Panc1 (cell line): ENCODE measurements at places on chromosomes 3 and 15. TPM values are rescaled to one million over a fixed set of nuclear protein-coding genes. Genes with fewer than 3 reads are reported as not detected.

GRCh38 chr15:47872208-47872607 lies 154.9 kb downstream of the SEMA6D start:
- DNase-seq: no peak

- DNase-seq: no peak
Measured at GRCh38 chr3:186361762-186362536, at the start of gene DGKG. Gene DGKG, minus strand, starts transcription at chr3:186362234. Its CDS starts 41,775 bp downstream, at chr3:186320459.

DNA sequence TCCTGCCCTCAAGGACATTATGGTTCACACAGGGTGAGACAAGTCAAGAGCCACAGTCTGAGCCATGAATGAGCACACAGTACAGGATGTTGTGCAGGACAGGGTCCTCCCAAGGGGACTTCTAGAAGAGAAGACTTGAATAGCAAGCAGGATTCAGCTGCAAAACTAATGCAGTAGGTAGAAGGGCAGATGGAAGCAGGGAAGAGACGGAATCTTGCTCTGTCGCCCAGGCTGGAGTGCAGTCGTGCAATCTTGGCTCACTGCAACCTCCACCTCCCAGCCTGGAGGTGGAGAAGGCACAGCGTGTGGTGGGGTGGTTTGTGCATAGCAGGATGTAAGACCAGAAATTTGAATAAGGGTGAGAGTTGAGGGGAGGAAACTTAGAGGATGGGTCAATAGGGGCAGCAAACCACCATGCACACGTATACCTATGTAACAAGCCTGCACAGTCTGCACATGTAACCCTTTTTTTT lies 8.0 kb downstream of the BCL2L10 start:
- DNase-seq: no peak

DNA sequence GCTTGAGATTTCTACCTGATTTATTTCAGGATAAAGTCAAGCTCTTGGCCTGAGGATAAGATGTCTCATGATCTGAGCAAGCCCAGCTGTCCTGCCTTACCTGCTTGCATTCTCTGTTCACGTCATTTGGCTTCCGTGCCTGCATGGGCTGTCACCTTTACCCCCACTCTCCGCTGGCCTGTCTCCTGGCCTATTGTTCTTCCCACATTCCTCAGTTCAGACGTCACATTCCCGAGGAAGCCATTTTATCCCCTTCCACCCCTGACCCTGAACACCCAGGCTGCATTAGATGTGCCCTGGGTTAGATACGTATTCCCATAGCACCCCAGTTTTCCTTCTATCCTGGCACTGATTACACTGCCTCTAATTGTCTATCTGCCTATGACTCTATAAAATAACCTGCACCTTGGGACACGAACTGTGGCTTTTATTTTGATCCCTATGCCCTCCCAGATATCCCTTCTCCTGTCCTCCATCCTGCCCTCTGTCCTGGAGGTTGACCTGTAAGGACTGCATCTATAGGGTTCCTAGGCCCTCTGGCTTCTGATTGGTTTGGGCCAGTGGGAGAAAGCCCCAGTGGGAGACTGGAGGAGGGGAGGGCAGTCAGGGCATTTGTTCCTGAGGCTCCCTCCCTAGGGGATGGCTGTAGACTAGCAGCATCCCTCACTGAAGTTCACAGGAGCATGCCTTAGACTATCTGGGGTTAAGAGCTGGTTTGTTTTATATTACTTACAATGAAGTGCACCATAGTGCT lies 19.2 kb upstream of the UBE2Q2 start:
- DNase-seq: no peak

DNA sequence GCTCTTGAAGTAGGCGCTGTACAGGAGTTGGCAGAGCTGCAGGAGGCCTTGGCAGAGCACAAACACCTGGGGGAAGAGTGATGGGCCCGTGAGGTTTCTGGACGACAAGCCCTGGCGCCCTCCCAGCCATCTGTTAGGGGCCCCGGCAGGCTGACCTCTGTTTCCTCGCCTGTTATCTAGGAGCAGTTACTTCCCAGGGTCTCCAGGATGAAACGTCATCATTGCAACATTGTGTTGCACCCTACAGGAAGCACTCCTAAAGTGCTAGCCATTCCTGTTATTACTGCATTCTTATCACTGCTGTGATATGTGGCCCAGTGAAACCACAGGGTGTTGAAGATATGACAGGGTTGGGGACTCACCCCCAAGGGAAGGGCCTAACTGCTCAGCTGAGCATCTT lies 50.2 kb downstream of the SLCO2A1 start:
- no peak for DNase-seq

The ADAMTSL3 gene
- total RNA-seq: not detected

The ISL2 gene
- total RNA-seq: 0.51 TPM
